Dermis microvascular lymphatic vessel endothelial cell (primary cell): ENCODE measurements at places on chromosomes 6 and 20.

DNA sequence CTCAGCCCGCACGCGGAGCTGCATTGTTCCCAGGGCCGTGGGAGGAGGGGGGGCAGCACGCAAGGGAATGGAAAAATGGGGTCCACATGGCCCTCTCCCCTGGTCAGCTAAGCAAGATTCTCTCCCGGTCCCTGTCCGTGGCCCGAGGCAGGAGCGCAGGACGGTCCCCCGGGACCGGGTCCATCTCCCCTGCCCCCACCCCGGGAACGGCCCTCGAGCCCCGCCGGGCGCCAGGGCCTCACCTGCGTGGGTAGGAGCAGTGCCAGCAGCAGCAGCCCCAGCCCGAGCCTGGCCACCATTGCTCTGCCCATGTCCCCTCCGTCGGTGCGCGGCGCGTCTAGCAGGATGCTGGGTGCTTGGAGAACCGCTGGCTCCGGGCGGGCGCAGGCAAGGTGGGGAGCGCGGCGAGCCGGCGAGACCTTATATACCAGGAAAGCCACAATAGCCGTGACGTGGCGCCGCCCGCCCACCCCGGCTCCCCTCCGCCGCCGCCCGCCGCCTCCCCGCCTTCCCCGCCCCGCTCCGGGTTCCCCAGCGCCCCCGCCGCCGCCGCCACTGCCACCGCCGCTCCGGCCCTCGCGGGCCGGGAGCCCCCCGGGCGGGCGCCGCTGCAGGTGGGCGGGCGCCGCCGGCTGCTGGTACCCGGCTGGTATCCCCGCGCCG, at the start of gene CD24:
TSS of gene CD24 (minus strand) at position 394 of the 663 bp plus-strand sequence. CDS start at position 311, 83 bp downstream.
- DNase-seq: no peak

GRCh38 chr6:110415086-110415916, at the start of gene DDO:
DDO (minus strand) TSS chr6:110415575; CDS start chr6:110413462, 2,113 bp downstream.
- peak; percentile 76 for DNase-seq

DNA sequence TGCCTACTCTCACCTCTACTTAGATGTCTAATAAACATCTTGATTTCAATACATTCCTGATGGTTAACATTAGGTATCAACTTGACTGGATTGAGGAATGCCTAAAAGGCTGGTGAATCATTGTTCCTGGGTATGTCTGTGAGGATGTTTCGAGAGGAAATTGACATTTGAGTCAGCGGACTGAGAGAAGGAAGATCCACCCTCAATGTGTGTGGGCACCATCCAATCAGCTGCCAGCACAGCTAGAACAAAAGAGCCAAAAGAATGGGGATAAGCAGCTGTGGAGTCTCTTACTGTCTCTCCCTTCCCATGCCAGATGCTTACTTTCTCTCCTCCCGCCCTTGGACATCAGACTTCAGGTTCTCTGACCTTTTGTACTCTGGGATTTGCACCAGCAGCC, 128.6 kb upstream of the HS3ST5 start:
- DNase-seq: no peak

DNA sequence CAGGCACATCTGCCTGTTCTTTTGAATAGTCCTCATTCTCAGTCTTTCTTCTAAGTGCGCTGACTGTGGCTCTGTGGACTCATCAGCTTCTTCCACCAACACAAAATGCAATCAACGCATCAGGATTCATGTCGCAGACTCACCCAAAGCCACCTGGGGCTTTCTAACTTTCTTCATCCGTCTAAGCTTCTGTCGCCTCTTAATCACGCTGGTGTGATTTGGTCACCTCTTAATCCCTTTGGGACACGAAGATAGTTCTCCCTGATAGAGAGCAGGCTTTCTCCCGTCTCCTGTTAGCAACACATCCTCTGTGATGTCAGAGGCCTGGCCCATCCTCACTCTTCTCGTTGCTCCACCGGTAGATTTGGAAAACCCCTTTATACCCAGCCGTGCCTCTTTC, 78.0 kb upstream of the FOXQ1 start:
- no peak for DNase-seq

DNA sequence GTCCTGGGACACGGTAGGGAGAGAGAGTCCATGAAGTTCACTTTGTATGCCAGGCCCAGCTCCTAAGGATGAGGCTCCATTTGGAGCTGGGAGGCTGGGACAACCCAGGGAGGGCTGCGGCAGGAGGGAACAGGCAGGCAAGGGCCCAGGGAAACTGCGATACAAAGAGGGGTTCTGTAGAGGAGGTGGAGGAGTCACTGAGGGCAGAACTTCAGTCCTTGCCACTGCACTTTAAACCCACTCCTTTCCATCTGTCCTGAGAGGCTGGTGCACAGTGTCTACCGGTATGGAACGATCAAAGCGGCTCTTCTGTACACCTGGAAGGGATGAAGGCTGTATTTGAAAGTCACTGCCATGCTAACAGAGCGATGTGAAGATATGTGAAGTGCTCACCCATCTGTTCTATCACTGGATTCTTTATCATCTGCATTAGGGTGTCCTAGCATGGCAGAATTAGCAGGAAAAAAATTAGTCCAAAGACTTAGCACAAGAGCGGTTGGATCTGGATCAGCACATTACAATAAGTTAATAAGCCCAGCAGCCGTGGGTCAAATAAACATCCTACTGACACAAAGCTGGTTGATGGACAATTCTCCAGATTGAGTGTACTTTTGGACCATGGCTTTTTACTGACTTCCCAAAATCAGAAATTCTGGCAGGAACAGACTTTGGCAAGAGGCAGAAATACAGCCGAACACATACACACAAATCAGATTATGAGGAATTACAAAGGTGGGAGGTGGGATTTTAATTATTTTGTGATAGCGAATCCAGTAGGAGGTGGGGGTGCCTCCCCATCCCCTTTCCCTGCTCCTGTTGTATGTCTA, 20.9 kb upstream of the ZFAND3 start:
- no peak for DNase-seq
